Activated CD8-positive, alpha-beta memory T cell treated with anti-CD3 and anti-CD28 coated beads for 1 hour (primary cell): ENCODE measurements at places on chromosomes 11 and 22.

- DNase-seq, result no peak
Measured at GRCh38 chr11:12950670-12951069, 58.4 kb upstream of the RASSF10 start.

- DNase-seq, result no peak
Measured at GRCh38 chr11:130827451-130828377, 88.6 kb downstream of the SNX19 start.

- DNase-seq, result no peak
Measured at GRCh38 chr22:39689421-39689820, 118.9 kb downstream of the CACNA1I start.

DNA sequence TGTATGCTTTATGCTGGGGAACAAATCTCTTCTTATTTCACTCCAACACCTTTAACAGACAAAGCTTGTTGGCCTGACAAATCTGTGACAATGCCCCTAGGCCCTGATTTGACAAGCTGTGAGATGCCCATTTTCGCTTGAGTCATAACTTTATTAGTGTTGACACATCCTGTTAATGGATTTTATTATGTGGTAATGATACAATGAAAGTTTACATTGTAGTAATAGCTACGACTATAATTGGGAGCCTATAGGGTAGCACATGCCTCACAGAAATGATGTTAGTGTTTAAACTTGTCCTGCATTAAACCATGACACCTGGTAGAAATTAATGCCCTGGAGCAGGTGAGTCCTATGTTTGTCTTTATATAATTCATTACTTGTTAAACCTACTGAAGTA lies 3.3 kb upstream of the MMP10 start:
- no peak for DNase-seq

DNA sequence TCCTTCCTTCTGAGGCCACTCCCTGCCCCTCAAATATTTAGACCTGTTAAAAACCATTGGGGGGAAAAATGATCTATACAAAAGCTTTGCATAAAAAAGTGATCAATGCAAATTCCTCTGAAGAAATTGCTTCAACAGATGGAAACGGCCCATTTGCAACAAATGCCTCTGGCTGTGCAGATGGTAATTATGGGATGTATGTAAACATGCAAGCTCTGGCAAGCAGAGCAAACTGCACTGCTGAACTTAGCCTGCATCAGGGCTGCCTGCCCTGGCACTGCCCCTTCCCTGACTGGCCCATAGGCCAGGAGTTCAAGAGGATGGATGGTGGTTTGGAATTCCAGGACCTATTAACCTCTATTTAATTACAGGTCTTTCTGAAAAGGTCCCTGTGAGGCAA lies 388.7 kb downstream of the MIAT start:
- DNase-seq, result no peak

- DNase-seq, result no peak
Measured at GRCh38 chr11:111591187-111591960, 10.9 kb upstream of the SIK2 start.

DNA sequence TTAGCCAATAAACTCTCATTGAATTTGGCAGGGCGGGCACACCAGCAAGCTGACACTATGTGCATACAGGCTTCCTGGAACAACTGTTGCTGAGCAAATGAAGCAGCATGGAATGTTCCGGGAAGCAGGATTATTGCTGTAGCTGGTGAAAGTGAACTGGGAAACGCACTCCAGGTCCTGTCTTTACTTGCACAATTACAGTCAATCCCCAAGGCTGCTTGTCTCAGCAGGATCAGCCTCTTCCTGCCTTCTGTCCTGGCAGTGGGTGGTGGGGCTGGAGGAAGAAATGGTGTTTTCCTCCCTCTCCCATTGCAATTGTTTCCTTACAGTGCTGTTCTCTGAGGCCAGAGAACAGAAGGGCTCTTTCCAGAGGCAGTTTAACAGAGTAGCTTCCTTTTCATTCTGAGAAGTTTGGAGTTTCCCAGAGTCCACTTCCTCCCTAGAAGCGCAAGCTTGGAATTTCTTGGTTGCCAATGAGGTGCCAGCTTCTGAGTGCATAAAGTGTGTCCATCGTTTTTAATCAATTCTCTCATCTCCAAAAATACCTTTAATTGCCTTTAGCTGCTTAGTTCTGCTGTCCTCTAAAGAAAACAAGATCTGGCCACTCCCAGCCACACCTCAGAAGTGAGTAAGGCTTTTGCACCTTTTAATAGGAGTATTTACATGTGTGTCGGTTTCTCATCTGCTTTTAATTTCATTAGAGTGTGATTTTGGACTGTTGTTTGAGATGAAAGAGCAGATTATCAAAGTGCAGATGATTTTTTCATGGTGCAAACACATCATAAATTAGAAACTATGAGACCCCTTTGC lies 19.9 kb downstream of the CD44 start:
- no peak for DNase-seq

DNA sequence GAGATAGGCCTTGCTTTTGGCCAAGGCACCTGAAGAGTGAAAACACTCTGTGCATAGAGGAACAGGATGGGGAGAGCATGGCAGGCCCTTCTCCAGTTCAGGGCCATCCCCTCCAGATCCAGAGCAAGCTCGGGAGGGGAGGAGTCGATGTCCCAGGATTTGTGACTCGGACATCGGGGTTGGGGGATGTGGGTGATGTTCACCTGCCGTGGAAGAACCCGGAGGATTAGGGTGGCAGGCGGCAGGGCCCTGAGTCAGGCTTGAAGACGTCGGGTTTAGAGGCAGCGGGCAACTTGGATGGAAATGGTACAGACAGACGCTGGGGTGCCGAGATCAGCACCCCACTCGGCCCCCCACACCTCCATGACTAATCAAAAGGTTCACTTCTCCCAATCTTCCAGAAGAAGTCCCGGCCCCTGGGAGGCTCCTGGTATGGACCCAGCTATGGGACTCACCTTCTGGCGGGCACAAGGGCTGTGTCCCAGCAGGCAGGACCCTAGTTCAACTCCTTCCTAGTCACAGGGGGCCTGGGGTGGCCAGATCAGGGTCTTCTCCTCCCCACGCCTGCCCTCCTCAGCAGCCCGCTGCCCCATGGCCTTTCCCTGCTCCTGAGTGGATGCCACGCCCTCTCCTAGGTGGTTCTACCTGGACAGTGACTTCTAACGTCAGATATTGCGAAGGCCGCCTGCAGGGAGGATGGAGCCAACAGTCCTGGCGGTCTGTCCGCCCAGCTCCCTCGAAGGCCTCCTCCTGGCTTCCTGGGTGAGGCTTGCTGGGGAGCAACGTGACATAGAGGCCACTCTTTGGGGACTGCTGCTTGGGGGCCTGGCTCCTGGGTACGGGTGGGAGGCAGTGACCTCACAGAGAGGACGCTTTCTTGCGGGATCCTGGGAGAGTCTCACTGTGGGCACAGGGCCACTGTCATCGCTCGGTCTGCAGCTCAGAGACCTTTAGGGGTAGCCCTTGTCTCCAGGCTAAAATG lies 792.5 kb downstream of the BRD1 start:
- DNase-seq, result no peak
